ENCODE measurements at places on chromosomes 13 and 19.

GRCh38 chr13:27176470-27177410, 5.1 kb upstream of the USP12 start:
- DNase-seq: no peak

DNA sequence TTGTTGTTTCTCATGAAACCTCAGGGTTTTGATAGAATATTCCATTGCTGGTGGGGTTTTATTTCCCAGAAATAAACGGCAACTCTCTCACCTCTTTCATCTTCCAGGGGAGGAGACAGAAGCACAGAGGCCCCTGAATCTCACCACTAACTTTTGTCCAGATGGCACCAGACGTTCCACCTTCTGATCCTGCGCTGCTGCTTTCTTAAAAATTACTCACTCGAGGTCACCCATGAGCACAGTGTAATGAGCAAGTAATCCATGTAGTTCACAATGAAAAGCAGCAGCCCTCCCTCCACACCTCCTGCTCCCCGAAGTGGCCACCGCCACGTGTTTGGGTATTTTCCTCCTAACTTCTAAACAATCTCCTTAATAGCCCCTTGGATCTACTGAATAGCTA, 51.3 kb downstream of the TEX29 start:
- no peak for DNase-seq

DNA sequence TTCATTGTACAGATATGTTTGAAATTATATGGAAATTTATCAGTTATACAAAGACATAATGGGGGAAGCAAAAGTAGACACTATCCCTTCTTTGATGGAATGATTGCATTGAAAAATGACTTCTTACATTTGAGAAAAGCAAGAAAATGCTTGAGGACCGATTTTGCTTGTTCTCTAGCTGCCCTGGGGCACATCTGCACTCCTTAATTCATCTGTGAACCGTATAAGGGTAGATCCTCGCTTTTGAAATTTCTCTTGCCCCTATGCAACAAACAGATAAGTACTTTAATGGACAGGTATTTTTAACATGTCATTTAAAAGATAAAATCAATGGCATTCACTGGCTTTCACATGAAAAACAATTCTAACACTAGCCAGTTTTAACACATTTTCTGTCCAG, 13.5 kb upstream of the MLNR start:
- DNase-seq: no peak

GRCh38 chr19:45681391-45682015, 10.2 kb downstream of the SNRPD2 start:
- DNase-seq: no peak

GRCh38 chr19:56690670-56691069, 19.1 kb upstream of the ZNF835 start:
- DNase-seq: no peak

- no peak for DNase-seq
These were observed 713.8 kb upstream of the GPC6 start for GRCh38 chr13:92512852-92513251.

- no peak for DNase-seq
These were observed 5.4 kb downstream of the RSPH6A start for GRCh38 chr19:45809643-45810159.

DNA sequence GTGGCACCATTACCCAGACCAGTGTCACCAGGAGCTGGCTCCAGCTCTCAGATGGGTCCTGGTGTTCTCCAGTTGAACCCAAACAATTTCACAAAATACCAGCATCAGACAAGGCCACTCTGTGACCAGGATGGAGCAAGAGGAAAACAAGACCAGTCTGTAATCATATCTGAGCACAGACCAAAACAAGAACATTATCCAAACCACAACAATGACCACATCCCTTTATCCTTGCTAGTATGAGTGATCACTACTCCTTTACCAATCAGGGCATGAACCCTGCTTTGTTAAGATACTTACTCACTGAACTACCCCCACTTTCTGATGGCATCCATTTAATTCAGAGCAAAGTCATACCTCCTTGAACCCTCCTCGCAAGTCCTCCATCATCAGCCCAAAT, 145.9 kb downstream of the NUFIP1 start:
- no peak for DNase-seq

GRCh38 chr19:2315818-2316353, 7.9 kb upstream of the LINGO3 start:
- no peak for DNase-seq

DNA sequence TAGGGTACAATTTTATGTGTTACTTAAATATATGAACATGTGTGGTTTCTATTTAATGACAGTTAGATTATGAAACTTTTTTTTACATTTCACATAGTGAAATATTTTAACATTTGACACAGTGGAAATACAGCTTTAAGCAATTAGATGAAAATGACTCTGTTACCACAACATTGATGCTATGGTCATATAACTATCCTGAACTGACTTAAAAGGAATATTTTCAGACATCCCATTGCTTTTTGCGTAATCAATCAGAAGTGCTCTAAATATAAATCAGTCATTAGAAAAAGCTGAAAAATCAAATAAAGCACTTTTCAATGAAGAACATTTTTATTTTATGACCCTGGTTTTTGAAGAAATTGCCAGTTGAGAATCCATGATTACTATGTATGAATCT, 80.3 kb downstream of the UFM1 start:
- no peak for DNase-seq

DNA sequence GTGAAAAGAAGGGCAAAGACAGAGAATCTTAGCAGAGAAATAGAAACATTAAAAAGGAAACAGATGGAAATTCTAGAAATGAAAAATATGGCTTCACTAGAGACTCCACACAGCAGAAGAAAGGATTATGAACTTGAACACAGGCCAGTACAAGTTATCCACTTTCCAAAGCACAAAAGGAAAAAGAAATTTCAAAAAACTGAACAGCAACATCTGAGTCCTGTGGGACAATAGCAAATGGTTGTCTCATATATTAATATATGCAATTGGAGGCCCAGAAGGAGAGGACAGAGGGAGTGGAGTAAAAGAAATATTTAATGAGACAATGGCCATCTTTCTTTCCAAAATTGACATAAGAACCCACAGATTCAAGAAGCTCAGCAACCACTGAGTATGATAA, 141.7 kb upstream of the GJB6 start:
- DNase-seq: no peak

- DNase-seq: no peak
These were observed 16.5 kb upstream of the B3GNT3 start for GRCh38 chr19:17778251-17778967.

- DNase-seq: no peak
These were observed at the start of gene ETV2 for GRCh38 chr19:35641515-35642151. Gene ETV2, plus strand, starts transcription at chr19:35641745. Its CDS starts 716 bp downstream, at chr19:35642461.

DNA sequence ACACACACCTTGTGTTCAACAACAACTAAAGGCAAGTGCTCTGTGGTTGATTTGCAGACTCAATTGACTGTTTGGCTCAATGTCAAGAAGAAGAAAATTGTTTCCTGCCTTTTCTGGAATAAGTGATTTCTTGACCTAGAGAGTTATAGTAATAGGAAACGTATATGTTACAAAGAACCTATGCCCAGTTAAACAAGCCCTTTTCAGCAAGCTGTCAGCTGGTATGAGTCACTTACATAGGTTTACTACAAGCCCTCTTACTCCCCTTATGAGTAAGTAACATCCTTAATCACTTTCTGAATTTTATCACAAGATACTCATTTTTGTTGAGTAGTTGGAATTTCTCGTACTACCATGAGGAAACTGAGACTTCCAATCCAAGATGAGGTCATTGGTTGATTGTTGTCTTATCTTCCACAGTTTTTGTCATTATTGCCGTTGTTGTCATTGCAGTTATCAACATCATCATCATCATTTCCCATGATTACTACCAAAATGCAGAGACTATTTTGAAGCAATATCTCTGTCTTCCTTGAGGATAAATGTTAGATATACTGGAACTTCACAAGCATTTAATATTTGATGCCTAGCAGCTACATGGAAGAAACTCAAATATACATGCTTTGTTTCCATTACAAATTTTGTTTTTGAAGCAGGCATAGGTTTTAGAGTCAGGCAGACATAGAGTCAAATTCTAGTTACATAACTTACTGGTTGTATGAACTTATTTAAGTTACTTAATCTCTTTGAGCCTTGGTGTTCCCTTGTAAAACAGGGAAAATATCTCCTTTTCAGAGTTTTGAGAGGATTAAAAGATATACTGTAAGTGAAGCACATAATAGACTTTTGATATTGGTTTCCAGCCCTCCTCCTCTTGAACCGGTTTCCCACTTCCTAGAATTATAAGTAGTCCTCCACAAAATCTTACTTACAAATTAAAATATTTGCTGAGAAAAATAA, 106.0 kb downstream of the RAP2A start:
- no peak for DNase-seq

GRCh38 chr13:75146436-75146835, 335.5 kb downstream of the TBC1D4 start:
- DNase-seq: no peak

- DNase-seq: no peak
These were observed 49.6 kb downstream of the THSD1 start for GRCh38 chr13:52356327-52356726.

GRCh38 chr19:44809577-44810233, 802 bp downstream of the BCAM start:
- DNase-seq: no peak

GRCh38 chr13:24269821-24270220, 39.6 kb upstream of the C1QTNF9 start:
- no peak for DNase-seq

DNA sequence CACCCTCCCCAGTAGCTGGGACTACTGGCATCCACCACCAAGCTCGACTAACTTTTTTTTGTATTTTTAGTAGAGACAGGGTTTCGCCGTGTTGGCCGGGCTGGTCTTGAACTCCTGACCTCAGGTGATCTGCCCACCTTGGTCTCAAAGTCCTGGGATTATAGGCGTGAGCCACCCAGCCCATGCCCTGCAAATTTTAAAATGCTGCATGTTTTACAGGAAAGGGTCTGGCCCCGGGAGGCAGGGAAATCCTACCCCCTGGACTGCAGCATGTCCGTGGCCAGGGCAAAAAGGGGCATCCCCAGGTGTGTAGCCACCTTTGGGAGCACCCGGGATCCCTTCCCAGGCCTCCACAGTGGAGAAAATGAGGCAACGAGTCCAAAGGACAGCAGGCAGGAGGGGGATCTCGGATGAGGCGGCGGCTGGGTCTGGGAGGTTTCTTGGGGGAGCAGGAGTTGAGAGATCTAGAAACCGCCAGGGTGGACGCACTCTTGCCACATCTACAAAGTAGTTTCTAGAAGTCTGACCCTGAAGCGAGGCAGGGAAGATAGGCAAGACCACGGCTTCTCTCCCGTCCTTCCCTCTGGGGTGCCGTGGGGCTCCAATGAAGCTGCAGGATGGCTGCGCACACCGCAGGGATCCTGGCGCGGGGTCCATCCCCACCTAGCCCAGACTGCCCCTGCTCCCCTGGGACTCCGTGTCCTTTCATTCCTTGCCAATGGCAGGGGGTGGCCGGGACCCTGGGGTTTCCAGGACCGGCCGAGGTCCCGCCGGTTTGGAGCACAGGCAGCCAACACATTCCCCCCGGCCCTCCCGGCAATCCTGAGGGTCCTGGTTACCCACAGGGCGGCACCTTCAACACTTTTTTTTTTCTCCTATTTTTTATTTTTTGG, 21.3 kb upstream of the ZBTB7A start:
- DNase-seq: no peak

DNA sequence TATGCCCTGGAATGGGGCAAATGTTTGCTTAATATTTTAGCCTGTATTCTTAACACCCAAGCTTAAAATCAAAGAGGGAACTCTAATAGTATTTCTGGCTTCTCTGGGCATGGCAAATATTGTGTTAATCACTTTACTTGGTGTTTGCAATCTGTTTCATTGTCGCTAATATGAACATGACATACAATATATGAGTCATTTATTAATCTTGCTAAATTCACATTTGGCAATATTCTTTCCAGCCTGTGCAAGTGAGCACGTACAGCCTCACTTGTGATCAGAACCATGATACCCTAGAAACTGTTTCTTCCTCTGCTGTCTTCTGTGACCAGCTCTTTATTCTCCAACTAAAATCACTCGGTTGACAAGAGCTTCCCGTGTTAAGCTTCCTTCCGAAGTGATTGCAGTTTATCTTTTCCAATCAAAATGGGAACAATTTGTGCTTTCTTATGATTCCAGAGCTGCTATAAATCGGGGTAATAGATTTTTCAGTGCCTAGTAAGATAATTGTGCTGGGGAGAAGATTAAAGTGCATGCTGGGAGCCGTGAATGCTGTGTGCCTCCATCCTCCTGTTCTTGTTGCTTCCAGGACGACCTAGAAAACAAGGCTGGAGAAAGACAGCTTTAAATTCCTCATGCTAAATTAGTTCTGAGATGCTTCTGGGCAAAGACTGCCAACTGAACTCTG, 153.0 kb upstream of the TMTC4 start:
- DNase-seq: no peak

DNA sequence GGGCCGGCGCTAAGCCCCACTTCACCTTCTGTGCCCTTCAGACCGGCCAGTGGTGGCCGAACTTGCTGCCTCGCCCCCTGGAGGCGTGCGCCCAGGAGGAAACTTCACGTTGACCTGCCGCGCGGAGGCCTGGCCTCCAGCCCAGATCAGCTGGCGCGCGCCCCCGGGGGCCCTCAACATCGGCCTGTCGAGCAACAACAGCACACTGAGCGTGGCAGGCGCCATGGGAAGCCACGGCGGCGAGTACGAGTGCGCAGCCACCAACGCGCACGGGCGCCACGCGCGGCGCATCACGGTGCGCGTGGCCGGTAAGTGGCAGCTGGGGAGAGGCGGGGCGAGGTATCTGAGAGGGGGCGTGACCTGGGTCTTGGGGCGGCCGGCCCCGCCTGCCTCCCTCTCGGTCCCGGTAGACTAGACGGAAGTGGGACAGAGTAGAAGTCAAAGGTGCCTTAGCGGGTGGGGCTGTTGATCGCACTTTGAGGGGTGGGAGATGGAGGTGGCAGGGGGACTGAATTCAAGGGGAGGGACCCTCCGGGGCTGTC, 5.6 kb downstream of the ICAM5 start:
- DNase-seq: no peak

DNA sequence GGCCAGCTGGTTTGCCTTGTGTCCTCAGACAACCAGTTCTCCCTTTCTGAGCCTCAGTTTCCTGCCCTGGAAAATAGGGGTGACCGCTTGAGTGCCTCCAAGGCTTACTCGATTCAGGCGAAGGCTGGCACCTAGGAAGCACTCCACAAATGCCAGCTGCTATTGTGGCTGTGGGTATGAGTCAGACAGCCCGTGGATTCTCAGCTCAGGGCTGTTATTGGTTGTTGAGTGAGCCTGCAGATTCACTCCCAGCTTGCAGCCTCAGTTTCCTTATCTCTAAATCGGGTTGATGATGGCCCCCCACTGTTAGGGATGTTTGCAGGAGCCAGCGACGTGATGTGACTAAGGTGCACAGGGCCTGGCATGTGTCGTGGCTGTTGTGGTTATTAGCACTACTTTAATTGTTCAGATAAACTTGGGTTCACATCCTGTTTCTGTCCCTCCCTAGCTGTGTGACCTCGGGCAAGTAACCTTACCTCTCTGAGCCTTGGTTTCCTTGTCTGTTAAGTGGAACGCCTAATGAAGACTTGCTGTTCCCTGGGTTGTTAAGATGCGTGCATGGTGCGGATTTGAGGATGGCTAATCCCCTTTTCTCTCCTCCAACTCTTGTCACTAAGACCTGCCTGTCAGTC, 2.4 kb downstream of the MARK4 start:
- no peak for DNase-seq

- DNase-seq: no peak
These were observed 5.0 kb downstream of the TDRD3 start for GRCh38 chr13:60402022-60402421.
